NCI-H1105 treated with DMSO at 0.1 percent for 48 hours (cell line): ENCODE measurements at places on chromosomes 5 and 9.

- DNase-seq = no peak
Measured at GRCh38 chr5:167155387-167156005, 1135.9 kb upstream of the WWC1 start.

- DNase-seq = no peak
Measured at GRCh38 chr9:91492237-91492636, 68.6 kb upstream of the NFIL3 start.

GRCh38 chr5:93577854-93578812, 2.9 kb downstream of the NR2F1-AS1 start:
- DNase-seq = no peak

DNA sequence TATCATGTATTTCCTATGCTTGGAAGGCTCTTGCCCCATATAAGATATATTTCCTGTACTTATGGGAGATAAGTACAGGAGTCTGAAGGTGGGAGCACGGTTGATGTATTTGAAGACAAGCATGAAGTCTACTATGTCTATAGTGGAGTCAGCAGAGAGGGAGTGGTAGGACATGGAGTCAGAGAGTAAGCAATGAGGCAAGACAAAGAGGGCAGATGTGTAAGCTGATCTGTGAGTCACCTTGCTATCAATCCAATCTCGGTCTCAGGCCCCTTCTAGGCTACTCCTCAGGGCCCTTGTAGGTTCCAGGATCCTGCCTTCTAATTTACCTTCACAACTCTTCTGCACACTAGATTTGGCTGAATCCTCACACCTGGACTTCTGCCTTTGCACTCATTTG, 105.5 kb downstream of the MACIR start:
- no peak for DNase-seq

DNA sequence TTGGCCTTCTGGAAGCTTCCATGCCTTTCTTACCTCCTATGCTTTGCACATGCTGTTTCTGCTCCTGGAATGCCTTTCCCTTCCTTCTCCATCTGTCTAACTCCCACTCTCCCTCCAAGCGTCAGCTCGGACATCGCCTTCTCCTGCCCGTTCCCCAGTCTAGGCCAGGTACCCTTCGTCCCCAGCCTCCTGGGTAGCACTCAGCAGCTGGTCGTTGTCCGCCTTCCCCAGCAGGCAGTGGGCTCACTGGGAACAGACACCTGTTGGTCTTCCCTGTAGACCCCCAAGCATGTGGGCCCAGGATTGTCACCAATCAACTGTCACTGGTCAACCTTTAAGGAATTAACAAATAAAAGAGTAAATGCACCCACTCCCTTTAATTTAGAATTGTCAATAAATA, 202.2 kb downstream of the RGS3 start:
- no peak for DNase-seq
